ENCODE measurements at places on chromosomes 12 and 14. TPM values are rescaled to one million over a fixed set of nuclear protein-coding genes. Genes with fewer than 3 reads are reported as not detected.

EML5 gene
- 1.6 TPM for total RNA-seq

NFATC4 gene
- 85.5 TPM for total RNA-seq

ETFRF1 gene
- total RNA-seq: 21.3 TPM

CLEC4C gene
- not detected for total RNA-seq

SUPT16H gene
- 47.2 TPM for total RNA-seq

ACACB gene
- total RNA-seq: 70.3 TPM

IL22 gene
- not detected for total RNA-seq

KRT79 gene
- not detected for total RNA-seq

UNC119B gene
- 18.6 TPM for total RNA-seq

SPRYD4 gene
- 2.1 TPM for total RNA-seq

RNASE7 gene
- not detected for total RNA-seq

ACOT2 gene
- total RNA-seq: 19.9 TPM

CCDC198 gene
- total RNA-seq: not detected

PROX2 gene
- not detected for total RNA-seq

SOS2 gene
- total RNA-seq: 41.7 TPM

CPNE6 gene
- 0.71 TPM for total RNA-seq

SARNP gene
- 48.3 TPM for total RNA-seq

PLEKHG7 gene
- not detected for total RNA-seq

KLRC3 gene
- total RNA-seq: not detected

DHH gene
- total RNA-seq: 3.6 TPM

THAP2 gene
- 6.0 TPM for total RNA-seq

C12orf54 gene
- total RNA-seq: not detected

PDE3A gene
- total RNA-seq: 99.3 TPM

LMNTD1 gene
- not detected for total RNA-seq

BDKRB1 gene
- total RNA-seq: 0.36 TPM

INHBC gene
- total RNA-seq: not detected

ENDOU gene
- 0.29 TPM for total RNA-seq

AQP5 gene
- not detected for total RNA-seq

ESPL1 gene
- 0.49 TPM for total RNA-seq

RPS6KL1 gene
- 12.6 TPM for total RNA-seq

GALNT6 gene
- total RNA-seq: 5.5 TPM

SLC5A8 gene
- not detected for total RNA-seq

TAPBPL gene
- total RNA-seq: 14.6 TPM

TPPP2 gene
- not detected for total RNA-seq

LRRC10 gene
- total RNA-seq: not detected

WDHD1 gene
- 2.0 TPM for total RNA-seq

KRT71 gene
- not detected for total RNA-seq

RAD52 gene
- total RNA-seq: 13.2 TPM

CRACR2A gene
- total RNA-seq: 3.5 TPM

GLS2 gene
- total RNA-seq: 1.5 TPM

TSPAN19 gene
- not detected for total RNA-seq

NRL gene
- total RNA-seq: 1.4 TPM

OASL gene
- total RNA-seq: 1.7 TPM

TSPAN9 gene
- 50.6 TPM for total RNA-seq

SIX1 gene
- 10.6 TPM for total RNA-seq

HOXC9 gene
- total RNA-seq: 9.0 TPM

TM7SF3 gene
- 56.1 TPM for total RNA-seq

All from aorta (tissue), 5 donors.